ENCODE measurements at places on chromosomes 5 and 9. TPM values are rescaled to one million over a fixed set of nuclear protein-coding genes. Genes with fewer than 3 reads are reported as not detected.

The ABO gene
- 1.8 TPM for total RNA-seq

The SPINK13 gene
- total RNA-seq = not detected

The MED10 gene
- total RNA-seq = 56.1 TPM

The WDR31 gene
- total RNA-seq = 1.6 TPM

The ADGRD2 gene
- not detected for total RNA-seq

The WNT8A gene
- total RNA-seq = not detected

GRCh38 chr5:39494107-39494510, 69.3 kb upstream of the DAB2 start:
- DNase-seq = no peak

DNA sequence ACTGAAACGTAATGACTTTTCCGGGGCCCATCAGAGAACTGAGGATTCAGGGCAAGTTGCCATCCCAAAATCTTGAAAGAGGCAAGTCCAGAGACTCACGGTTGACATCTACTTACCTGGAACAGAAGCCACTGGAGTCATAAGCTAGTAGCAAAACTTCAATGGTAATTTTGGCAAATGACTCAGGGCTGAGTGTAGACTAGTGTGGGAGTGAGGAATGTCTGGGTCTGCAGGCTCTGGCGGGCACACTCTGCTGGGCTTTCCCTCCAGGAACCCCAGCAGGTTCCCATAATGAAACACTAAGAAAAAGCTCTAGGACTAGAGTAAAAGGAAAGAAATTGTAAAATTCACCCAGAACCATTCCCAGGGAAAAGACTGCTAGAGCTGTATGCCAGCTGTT, 122.9 kb upstream of the NFIL3 start:
- no peak for DNase-seq

GRCh38 chr9:20219437-20219836, 402.9 kb downstream of the MLLT3 start:
- no peak for DNase-seq

DNA sequence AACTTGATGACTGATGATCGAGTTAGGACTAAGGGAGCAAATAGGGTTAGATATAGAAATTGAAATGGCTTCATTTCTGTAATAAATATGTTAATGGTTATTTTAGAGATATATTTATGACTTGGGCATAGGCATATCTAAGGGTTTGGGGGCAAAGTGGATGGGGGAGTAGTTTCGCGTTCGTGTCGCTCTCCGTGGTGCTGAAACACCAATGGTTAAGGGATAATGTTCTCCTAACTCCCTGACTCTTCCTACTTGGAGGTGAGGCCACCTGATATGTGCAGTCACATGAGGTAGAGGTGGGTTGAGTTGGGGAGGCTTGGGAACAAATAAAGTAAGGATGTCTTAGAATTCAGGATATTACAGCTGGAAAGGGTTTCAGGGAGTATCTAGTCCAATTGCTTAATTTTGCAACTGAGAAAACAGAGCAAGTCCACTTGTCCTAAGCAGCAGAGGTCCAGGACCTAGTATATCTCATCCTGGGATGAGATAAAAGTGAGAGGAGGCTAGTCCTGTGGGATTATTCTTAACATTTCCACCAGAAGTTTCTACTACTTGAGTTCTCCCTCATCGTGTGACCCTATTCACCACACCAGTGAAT, 44.0 kb upstream of the MAP1B start:
- DNase-seq = no peak

DNA sequence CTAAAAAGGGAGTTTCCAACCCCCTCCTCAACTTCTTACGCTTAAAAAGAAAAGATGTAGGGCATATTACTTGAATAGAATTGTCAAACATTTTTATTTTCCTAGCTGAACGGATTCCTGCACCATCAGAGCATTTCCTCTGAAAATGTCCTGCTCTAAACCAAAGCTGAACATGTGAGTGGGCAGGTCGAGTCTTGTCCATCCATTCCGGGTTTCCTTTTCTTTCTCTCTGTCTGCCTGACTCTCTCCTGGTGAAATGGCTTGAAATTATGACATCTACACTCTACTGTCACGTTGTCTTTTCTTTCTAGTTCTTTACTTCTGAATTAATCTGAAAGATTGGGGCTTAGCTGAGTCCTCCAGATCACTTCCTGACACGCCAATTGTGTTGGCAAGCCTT, 39.2 kb upstream of the PTPN3 start:
- no peak for DNase-seq

- DNase-seq = no peak
These were observed 18.5 kb upstream of the GLIS3 start for GRCh38 chr9:4318326-4318725.

DNA sequence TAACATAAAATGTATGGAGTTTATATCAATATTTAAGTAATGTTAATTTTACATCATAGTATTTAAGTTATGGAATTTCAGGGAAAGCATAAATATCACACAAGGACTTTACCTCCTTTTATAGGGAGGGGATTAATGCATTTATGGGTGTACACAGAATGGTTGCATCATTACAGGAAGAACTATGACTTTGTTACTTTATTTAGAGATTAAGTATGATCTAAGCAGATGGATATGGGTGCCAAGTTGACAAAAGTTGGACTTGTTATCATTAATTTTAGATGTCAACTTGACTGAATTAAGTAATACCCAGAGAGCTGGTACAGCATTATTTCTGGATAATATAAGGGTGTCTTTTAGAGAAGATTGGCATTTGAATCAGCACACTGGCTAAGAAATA, 160.5 kb upstream of the CDH10 start:
- no peak for DNase-seq

DNA sequence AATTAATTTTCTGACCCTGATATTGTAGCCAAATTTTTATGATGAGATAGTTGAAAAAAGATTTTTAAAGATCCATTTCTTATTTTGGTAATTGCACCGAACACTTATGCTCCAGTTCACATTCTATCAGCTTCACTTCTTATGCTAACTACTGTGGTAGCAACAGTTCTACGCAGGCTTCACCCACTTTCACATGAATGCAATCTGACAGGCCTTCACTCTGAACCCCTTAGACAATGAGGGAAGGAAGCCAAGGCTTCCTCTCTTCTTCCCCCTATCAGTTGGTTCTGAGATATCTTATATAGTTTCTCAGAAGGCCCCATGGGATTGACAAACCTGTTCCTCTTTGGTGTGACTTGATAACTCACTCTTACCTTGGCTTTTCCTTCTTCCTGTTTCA, 185.8 kb downstream of the CETN3 start:
- DNase-seq = no peak

- DNase-seq = no peak
These were observed 20.4 kb downstream of the KLHL3 start for GRCh38 chr5:137715456-137715855.

GRCh38 chr5:75617736-75618352, 6.6 kb downstream of the ANKDD1B start:
- DNase-seq = no peak

GRCh38 chr9:99868845-99869244, 37.6 kb upstream of the STX17 start:
- DNase-seq = no peak

Measured in T-cell (primary cell).